ENCODE measurements at places on chromosomes 16 and 17. TPM values are rescaled to one million over a fixed set of nuclear protein-coding genes. Genes with fewer than 3 reads are reported as not detected.

The HOXB9 gene
- 68.6 TPM for polyA plus RNA-seq

The DOC2B gene
- polyA plus RNA-seq, result 66.7 TPM

DNA sequence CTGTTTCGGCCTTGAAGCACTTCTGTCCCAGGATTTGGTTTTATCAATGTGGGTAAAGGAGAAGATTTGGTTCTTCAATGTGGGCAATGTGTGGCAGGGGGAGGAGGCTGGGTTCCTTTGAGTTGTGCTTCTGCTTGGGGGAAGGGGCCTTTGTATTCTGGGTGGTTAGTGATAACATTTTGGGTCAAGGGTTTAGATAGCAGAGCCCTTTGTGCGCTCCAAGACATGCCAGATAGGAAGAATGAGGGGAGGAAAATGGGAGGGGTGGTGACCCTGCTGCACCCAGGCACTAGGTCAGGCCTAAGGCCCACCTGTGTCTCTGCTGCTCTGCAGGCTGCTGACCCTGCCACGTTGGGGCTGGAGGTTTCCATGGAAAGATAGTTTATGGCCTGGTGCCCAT lies 40.0 kb upstream of the CDC42EP4 start:
- no peak for DNase-seq

- DNase-seq, result no peak
These were observed 211.7 kb upstream of the WSB1 start for GRCh38 chr17:27082023-27082774.

DNA sequence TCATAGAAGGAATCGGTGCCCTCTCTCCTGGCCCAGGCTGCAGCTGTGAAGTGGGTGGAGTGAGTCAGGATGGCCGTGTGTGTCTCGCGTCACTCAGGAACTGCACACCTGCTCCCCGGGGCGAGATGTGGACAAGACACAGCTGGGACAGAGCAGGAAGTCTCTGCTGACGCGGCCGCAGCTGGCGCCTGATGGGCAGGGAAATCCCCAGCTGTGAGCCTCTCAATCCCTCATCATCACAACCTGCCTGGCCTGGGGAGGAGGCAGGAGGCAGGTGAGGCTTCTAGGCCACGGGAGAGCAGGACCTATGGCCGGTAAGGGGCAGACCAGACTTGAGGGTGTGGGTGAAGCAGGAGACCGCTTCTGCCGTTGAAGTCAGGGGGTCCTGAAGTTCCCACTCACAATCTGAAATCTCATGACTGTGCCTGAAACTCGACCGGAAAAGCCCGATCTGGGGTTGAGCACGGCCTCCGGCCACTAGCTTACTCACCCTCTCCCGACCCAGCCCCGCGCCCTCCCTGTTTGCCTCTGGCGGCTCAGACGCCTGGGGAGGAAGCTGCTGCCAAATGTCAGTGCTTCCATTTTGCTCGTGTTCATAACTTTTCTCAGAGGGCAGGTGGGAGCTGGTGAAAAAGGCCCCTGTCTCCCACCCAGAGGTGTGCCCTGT lies 1.1 kb upstream of the TRPV3 start:
- DNase-seq, result no peak

GRCh38 chr17:5254903-5255521 lies 20.4 kb upstream of the SCIMP start:
- no peak for DNase-seq

DNA sequence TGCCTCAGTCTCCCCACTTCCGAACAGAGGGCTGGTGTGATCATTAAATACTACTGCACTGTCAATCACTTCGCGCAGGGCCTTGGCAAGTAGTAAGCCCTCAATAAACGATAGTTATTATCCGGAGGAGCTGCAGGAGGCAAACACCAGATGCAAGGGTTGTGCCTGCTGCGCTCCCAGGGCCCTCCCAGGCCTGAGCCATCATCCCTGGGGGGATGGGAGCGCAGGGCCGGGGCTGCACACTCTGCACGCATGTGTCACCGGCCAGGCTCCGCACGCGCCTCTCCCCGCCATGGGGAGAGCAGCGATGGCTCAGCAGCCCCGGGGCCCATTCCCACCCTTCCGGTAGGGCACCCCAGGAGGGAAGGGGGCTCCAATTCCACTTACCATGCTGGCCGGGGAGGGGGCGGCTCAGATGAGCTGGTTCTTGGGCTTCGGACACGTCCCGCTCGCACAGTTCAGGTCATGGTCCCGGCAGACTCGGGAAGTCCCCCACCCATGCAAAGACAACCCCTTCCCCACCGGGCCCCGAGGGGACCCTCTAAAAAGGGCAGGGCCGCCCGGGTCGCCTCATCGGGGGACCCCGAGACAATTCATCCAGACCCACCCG lies 681 bp downstream of the XPO6 start:
- peak; percentile 22 for DNase-seq

DNA sequence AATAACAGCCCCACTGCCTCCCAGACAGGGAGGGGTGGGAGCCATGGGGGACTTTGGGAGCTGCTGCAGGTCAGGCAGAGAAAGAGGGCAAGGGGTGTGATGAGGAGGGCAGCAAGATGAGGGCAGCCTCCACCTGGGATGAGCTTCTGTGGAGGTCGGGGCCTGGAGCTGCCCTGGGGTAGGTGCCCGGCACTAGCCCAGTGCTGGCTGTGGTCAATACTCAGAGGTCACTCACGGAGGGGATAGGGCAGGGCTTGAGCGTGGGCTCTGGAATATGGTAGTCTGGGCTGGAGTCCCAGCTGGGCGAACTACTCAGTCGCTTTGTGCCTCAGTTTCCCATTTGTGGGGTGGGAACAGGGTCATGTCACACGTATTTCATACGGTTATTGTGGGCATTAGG lies 169.0 kb downstream of the IRF8 start:
- DNase-seq, result no peak
